ENCODE measurements at places on chromosomes 2 and 18.

GRCh38 chr2:23384551-23385343 lies at the start of gene KLHL29:
TSS of gene KLHL29 (plus strand) at chr2:23385179. CDS start at chr2:23562197, 177,018 bp downstream.
- DNase-seq: peak; percentile 28

GRCh38 chr2:174281736-174282135 lies 33.4 kb upstream of the OLA1 start:
- DNase-seq: no peak

- DNase-seq: peak; percentile 50
These were observed 51.4 kb upstream of the SPAG16 start for GRCh38 chr2:213232649-213233437.

DNA sequence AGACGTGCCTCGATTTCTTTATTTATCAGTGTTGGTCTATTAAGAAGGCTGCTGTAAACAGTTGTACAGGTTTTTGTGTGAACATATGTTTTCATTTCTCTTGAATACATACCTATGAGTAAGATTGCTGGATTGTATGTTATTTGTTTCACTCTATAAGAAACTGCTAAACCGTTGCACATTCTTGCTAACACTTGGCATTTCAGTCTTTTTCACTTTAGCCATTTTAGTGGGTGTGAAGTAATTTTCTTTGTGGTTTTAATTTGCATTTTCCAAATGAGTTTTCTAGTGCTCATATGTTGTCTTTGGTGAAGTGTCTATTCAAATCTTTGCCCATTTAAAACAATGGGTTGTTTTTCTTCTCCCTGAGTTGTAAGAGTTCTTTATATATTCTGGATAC lies 221.5 kb upstream of the SMAD7 start:
- DNase-seq: no peak

DNA sequence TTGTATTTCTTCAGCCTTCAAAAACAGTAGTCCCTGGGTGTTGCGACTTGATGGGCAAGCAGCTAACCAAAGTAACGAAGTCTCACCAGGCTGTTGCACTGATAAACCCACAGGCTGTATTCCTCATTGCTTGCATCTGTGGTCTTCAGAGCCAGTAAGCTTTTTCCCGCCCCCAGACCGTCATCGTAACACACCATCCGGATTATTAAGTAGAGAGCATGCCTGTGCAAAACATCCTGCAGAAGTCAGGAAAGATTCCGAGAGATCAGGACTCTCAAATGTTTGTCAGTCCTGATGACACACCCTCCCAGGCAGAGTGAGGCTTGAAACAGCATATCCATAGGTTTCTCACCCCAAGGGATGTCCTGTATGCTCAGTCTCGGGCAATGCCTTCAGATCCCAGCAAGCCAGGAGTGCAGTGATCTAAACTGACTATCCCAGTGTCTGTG lies 15.9 kb downstream of the ITGB1BP1 start:
- no peak for DNase-seq

DNA sequence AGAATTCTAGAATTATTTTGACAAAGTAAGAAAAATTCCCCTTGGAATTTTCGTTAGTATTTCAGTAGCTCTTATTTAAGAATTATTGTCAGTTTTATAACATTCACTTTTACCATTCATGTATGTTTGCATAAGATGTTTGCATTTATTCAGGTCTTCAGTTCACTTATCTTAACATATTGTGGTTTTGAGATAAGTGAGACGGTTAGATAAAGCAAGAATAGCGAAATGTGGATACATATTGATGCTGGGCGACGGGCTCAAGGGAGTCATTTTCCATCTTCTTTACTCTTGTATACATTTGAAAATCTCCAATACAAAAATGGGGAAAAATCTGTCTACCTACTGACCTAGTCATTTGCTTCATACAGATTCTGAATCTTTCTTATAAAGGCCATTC lies 156.7 kb upstream of the HDAC4 start:
- no peak for DNase-seq

DNA sequence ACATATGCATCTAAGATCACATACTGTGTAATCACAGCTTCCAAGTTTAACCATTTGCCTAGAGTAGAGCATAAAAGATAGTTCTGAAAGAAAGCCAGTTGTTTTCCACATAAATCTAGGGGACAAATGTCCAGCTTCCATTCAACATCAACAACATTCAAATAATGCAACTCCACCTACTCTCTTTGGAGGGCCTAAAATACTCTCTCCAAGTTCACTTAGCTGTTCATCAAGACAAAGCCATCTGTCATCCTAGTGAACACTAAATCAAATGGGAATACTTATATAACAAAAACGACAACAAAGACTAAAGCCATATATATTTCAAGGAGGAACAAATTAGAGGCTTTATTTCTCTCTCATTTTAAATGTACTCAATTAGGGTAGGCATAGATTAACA lies 221.5 kb upstream of the CDH2 start:
- DNase-seq: no peak

- DNase-seq: no peak
These were observed 56.6 kb downstream of the LCLAT1 start for GRCh38 chr2:30503695-30504052.

DNA sequence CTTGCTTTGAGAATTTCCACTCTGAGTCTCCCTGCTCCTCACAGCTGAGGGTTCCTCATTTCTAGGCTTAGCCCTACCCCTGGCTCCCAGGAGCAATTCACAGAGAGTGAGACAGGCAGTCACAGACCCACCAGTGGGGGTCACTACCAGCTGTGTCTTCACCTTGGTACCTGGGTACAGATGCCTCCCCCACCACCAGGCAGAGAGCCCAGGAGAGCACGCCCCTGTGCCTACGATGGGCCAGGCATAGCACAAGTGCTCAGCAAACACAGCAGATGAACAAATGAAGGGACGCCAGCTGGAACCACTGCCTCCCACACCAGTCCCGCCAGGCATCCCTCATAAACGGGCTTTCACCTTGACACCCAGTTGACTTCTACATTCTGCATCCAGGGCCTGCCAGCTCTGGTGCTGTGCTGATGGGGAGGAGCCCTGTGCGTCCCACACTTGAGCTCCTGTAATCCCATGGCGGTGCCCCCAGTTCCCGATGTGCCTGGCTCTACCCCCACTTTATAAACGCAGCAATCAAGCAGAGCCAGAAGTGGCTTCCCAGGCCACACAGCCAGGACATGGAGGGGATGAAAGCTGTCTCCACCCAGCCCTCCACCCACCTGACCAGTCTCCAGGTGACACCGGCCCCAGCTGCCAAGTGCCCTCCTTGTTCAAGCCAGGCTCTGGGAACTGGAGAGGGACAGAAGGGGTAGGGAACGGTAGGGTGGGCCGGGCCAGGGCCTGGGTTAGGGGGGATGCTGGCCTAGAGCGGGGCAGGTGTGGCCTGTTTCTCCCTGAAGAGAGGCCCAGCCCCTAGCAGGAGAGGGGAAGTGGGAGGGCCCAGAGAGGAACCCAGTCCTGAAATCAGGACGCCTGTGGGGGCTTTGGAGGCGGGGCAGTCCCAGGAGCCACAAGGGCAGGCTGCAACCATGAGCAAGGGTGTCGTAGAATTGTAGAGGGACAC lies 42.5 kb downstream of the SCTR start:
- no peak for DNase-seq

DNA sequence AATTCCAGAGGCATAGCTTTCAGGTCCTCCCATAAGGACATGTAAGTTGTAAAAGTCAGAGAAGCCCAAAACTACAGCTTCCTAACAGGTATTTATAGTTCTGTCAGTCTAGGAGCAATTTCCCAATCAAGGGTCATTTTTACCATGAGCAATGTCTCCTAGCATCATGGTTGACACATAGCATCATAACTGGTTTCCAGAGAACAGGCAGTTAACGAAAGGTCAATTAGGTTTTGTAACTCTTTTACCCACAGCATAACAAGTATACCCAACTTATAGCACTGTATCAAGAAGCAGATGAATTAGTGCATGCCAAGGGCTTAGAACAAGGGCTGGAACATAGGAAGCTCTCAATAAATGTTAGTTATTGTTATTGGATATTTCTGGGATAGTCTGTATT lies 110.1 kb downstream of the MREG start:
- no peak for DNase-seq

DNA sequence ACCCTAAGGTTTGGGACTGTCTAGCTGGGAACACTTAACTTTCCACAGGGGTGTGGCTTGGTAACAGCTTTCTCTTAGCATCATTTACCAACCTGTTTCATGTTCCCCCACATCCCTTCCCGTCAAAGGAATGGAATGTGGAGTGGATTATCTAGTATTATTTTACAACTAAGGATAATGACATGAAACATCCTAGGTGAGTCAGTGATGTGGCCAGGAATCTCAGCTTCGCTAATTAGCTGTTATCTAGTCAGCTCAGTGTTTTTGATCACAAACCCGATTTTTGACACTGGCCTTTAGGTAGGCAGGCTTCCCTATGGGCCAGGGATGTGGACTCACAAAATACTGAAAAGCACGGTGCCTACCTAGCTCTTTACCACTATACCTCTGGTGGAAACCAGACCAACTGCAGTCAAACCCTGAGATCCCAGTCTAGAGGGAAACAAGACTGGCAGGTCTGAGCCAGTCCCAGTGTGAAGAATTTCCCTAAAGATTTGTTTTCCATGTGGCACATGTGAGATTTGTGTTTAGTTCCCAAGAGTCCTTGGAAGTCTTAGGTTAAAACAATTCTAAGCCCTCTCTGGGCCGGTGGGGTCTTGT lies 2.8 kb upstream of the NRP2 start:
- no peak for DNase-seq

GRCh38 chr2:9712263-9712662 lies 81.5 kb upstream of the YWHAQ start:
- no peak for DNase-seq

DNA sequence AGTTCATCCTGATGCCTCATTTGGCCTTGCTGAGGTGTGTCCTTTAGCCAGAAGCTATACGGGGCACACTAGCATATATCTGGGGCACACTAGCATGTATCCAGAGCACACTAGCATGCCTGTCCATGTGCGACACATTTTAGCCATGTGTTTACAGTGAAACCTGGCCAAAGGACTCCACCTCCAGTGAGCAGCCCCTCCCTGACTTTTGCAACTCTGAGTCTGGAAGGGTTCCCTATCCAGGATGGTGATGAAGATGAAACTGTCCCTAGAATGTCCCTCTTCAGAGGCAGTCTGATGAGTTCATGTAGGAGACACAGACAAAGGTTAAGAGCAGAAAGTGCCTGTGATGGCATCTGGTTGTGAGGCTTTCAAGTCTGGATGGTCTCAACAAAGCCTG lies 61.4 kb upstream of the LGALSL start:
- no peak for DNase-seq

DNA sequence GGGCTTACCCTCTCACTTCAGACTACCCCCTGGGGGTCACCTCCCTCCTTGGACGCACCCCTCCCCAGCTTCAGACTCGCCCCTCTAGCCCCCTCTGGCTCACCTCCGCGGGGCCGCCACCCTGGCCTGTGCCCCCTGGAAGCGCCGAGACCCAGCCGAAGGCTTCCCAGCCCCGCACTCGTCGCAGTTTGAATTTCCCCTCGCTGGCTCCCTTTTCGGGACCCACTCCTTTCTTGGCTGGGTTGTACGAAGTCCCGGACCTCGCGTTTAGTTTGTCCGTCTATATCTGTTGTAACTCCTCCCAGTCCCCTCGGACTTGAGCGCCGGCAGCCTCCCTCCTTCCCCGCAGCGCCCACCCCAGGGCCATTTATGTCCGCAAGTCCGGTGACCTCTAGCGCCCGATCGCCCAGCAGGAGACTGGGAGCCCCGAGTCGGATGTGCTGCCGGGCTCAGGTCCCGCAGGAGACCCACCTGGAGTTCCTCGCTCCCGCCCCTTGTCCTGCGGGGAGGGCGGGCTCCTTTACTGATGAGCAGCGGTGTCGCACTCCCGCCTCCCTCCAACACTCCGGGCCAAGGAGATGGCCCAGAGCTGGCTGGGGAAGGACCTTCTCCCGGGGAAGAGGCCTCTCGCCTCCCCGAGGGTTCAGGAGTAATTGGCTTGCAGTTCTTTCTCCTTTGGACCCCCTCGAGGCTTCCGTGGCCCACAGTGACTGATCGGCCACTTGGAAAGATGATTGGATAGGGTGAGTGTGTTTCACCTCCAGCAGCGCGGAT lies 692 bp upstream of the RAX start:
- DNase-seq: no peak

- no peak for DNase-seq
These were observed 58.1 kb upstream of the SLC66A3 start for GRCh38 chr2:11097038-11097720.

DNA sequence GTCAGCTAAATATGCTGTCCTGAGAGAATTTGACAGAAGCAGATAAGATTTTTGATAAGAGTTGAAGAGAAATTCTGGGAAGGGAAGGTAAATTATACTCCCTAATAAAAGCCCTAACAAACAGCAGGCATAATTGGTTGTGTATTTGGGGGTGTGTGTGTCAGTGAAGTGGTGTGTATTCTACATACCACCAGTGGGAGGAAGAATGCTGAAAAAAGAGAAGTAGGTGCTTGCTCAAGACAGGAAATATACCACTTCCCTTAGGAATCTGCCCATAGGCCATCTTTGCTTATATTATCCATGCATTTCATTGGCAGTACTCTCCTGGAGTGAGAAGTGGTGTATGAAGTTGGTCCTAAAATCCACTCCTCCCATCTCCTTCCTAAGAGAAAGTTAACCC lies 76.2 kb downstream of the FMNL2 start:
- DNase-seq: no peak

DNA sequence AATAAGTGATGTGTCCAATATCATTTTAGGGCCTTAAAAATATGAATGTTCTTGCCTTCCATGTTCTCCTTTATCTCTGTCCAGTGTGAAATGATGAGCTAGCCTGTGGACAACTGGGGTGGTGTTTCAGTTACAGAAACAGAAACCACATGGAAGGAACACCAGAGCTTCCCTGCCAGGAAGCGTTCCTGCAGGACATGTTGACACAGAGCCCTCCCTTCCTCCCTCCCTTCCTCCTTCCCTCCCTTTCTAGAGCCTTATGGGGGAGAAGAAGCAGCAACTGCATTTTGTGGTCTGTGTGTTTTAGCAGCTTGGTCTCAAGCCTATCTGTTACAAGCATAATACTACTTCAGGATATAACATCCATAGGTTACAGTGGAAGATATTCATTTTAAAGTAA lies 539.7 kb upstream of the NETO1 start:
- no peak for DNase-seq

DNA sequence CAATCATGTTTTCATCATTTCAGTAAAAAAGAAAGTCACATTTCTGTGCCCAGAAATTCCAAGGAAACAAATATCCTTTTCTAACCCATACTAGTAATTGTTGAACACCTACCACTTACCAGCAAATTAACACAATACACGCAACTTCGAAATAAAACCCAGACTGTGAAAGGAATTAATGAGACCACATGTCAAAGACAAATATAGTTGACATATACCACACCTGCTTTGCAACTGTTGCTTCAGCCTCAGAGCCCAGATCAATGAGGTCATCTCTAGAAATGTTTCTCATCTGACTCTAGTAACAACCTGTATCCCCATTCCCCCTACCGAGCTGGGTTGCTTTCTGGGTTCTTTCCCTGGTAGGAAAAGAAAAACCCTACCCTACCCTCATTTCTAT lies 52.6 kb downstream of the TRIP12 start:
- DNase-seq: no peak

DNA sequence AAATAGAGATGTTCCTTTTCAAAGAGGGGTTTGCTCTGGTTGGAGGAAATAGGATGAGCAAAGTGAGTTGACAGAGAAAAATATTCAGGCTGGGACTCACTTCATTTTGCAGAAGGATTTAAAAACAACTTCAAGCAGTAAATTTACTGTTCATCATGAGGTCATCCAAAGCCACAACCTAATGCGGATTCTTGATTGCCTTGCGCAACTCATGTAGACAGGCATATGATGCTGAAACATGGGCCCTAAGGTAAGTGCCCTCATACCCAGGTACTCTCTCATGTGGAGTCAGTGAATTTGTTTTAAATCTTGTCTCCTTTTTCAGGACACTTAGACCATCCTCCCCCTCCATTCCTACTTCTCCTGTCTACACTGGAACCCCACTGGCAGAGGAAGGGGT lies 51.9 kb upstream of the LYPD1 start:
- DNase-seq: no peak

All from activated gamma-delta T cell treated with anti-CD3 and anti-CD28 coated beads, Interleukin-2, amount 50 U/mL, for 16 hours (primary cell).